ENCODE measurements at places on chromosomes 3 and 15. TPM values are rescaled to one million over a fixed set of nuclear protein-coding genes. Genes with fewer than 3 reads are reported as not detected.

DNA sequence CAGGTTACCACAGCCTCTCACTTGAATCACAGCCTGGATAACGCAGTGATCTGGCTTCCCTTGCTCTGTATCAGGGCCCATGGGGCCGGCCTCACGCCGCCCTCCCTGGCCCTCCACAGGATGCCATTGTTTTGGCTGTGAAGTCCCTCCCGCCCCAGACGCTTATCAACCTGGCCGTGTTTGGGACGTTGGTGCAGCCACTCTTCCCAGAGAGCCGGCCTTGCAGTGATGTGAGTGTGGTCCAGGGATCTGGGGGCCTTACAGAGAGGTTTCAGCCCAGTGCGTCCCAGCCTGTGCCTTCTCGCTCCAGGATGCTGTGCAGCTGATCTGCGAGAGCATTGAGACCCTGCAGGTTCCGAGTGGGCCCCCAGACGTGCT is 6.6 kb downstream of the VWA5B2 start:
- DNase-seq, result peak; percentile 11

GRCh38 chr3:15331072-15331605 is 1.2 kb downstream of the SH3BP5 start:
- no peak for DNase-seq

GRCh38 chr3:82354228-82354627 is 592.8 kb upstream of the GBE1 start:
- no peak for DNase-seq

- DNase-seq, result no peak
These were observed 55.2 kb downstream of the PPM1L start for GRCh38 chr3:160811237-160811548.

DNA sequence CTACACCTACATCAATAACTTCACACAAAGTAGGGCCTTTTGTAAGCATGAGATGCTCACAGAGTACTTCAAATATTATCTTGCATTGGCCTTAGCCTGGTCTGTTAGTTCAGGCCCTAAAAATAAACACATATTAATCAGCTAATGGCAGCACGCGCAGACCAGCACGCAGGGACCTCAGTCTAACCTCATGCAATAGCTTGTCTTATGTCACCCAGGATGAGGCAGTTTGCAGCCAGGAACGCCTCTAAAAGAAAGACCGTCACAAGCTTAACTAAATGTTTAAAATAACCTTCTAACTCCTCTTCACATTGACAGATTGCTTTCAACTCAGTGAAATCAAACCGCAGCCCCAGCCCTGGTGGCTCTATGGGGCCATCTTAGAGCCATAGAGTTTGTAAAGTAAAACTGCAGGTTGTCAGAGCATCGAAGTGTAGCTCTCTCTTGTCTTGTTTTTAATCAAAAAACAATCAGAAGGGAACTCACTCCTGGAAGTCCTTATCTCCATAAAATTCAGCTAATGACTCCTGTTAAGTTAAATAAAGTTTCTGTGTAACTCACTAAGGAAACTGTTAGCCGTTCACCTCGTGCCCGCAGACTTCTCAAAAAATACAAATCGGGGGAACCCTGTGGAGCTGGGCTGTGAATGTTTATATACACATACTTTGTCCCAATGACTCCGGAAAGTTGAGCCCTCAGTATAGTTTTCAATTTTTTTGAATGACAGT is 212.6 kb downstream of the CDIN1 start:
- DNase-seq, result no peak

DNA sequence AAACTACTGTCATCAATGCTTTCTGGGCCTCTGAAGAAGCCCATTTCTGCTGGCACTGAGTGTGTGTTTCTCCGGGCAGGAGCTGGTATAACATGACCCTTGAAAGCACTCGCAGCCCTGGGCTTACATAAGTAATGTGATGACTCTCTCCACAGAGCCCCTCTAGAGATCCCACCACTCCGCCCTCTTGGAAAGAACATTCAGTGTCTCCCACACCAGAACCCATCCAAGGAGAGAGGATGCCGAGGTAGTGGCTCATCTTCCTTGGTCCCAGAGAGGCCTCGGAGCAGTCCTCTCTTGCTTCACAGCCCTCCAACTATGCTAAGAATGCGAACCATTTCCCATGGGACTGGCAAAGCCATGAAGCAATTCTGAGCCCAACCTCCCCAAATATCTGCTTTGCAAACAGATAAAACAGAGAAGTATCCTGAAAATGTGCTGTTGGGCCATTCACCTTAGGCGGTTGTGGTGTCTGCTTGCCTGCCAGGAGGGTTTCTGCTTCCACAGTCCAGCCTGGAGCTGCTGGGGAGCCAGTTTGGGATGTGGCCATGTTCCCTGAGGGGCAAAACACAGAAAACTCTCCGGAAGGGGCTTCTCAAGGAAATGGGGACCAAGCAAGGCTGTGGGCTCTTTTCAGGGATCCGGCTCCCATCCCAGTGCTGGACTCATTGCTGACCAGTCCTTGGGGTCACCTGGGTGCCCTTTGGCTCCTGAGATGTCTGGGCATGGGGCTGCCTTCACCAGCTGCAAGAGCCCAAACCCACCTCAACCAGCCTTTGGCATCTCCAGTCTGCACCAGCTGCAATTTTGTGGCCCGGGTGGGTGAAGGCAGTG is 47.3 kb downstream of the AMOTL2 start:
- no peak for DNase-seq

DNA sequence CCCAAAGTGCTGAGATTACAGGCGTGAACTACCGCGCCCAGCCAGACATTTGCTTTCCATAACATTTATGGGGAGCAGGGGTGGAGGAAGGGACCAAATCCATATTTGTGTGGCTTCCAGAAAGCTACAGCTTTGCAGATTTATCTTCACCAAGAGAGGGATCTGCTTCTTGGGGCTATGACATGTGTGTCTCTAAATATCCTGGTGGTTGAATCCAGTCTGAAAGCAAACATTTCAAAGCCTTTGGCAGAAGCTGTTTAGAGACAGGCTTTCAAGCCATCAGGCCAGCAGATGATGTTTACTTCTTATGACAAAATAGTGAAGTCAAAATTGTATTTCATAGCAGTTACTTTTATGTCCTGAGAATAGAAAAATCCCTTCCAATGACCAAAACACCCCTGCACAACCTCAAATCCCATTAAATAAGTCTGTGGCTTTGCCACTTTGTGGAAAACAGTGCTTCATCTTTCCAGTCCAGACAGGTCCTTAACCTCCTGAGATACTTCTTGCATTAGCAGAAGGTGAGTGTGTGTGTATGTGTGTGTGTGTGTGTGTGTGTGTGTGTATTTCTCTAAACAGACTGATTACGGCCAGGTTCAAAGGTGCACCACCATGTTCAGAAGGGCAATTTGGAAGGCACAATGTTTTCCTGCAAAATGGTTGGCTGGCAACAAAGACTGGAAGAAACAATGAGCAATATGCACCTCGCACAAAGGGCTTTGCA is 191.4 kb upstream of the LRIG1 start:
- DNase-seq, result no peak

GRCh38 chr3:113495035-113495434 is 19.9 kb downstream of the SPICE1 start:
- DNase-seq, result no peak

DNA sequence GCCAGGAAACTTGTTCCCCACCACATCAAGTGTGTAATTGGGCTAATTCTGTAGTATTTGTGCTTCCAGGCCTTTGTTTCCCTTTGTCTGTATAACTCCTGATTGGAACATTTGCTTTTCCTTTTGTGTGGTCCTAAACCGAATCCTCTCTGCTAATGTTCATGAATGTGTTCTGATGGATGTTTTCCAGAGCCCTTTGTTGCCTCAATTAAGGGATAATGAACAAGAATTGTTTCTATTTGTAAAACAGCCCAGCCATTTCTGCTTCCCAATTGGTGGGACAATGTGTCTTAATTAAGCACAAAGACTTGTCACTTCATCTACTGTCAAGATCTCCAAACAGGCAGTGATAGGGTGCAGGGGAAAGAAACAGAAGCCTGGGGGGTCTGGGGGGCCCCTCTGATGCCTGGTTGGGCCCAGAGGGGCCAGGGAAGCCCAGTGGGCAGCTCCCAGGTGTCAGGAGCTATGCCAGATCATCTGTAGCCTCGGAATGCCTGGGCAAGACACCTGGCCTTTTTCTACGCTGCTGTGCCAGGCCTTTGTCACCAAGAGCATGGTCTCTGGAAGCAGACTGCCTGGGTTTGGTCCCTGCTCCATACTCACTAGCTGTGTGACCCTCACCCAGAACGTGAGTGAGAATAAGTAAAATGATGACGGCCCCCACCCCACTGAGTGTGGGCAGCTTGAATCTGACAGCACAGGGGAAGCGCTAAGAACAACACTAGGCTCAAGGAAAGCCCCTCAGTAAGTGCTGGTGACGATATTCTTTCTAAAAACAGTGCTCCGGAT is 116.6 kb upstream of the PRR20G start:
- DNase-seq, result no peak

GRCh38 chr3:70421506-70421905 is 109.1 kb upstream of the MDFIC2 start:
- no peak for DNase-seq

DNA sequence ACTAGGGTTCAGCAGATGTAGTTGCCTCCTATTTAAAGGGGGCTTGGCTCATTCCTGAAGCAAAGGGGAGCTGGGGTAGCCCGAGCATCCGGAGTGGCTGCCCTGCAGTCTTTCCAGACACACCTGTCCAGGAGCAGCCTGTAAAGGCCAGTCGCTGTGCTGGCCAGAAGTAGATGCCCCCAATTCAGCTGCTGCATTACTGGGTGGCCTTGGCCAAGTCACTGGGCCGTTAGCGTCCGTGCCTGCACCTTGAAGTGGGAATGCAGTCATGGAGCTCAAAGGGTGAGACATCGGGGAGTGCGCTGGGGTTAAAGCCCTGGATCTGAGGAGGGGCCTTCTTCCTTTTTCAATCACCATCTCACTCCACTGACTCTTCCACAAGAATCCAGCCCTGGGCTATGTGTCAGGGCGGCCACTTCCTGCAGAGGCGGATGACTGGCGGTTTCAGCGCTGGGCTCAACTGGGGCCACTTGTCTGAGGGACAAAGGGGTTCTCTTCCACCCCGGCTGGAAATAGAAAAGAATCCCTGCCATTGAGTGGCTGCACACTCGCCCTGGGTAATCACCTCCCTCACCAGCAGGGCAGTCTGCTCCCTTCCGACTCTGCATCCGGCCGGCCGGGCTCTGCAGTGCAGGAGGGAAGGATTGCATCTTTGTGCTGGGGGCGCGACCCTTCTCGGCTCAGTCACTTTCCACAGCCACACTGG is 11.8 kb downstream of the ALDH1A3 start:
- no peak for DNase-seq

DNA sequence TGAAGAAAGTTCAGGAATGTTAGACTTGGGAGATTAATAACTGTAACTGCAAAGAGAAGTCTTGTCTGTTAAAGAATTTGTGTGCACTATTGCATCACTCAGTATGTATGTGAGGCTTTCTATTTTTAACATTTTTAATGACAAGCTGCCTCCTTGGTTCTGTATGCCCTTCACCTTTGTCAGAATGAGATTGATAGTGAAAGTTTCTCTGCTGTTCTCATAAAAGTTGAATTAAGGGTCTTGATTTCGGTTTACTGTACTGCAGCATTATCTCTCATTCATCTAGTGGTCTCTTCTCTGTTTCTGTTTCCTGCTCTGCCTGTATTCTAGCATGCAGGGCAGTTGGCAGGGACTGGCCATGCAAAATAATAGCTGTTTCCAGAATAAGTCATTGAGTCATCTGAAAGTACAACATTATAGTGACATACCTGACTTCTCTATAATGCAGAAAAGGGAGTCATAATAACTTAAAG is 454.9 kb downstream of the IL5RA start:
- no peak for DNase-seq

GRCh38 chr3:86381247-86381646 is 609.7 kb downstream of the VGLL3 start:
- DNase-seq, result no peak

DNA sequence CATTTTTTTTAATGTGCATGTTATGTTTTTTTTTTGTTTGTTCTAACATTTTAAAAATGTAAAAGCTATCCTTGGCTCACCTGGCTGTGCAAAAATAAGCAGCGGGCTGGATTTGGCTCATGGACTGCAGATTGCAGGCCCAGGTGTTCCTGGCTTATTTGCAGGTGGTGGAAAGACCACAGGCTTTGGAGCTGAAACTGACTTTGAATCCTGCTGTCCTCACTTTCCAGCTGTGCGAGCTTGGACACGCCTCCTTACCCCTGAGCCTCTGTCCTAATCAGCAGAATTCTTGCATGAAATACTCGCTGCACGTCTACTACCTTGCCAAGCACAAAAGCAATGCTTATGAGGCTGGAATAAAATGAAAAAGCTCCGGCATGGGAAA is 188.7 kb upstream of the TPM1 start:
- DNase-seq, result no peak

- no peak for DNase-seq
These were observed 513.6 kb upstream of the DPH6 start for GRCh38 chr15:36059596-36059995.

DNA sequence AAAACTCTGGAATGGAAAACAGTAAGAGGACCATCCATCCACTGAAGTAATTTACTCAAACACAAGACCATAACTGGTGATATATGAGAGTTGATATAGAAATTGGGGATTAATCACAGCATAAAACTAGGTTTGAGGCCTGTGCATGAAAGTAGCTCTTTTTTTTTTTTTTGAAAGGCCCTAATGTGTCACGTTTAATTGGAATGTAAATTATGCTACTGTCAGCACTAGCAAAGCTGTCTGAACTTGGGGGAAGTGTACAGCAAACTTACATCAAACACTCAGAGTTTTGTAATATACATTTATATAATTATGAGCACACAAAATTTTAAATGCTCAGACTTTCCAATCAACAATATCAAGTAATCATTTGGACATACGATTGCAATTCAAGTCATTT is 154.1 kb downstream of the GREM1 start:
- DNase-seq, result no peak

- no peak for DNase-seq
These were observed 72.1 kb downstream of the LRIG1 start for GRCh38 chr3:66428733-66429132.

DNA sequence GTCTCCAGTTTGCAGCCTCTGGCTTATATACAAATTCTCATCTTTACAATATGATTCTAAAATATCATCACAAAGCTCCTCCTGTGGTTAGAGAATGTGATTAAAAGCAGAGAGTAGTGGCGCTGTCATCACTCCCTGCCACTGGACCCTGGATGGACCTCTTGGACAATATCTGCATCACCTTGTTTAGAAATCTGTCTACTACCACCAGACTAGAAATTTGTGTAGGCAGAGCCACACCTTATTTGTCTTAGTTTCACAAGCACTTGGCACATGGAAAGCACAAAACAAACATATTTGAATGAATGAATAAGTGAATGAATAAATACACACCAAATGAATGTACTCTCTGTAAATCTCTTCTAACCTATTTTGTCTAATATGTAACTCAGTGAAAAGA is 68.1 kb downstream of the IMPG2 start:
- DNase-seq, result no peak

DNA sequence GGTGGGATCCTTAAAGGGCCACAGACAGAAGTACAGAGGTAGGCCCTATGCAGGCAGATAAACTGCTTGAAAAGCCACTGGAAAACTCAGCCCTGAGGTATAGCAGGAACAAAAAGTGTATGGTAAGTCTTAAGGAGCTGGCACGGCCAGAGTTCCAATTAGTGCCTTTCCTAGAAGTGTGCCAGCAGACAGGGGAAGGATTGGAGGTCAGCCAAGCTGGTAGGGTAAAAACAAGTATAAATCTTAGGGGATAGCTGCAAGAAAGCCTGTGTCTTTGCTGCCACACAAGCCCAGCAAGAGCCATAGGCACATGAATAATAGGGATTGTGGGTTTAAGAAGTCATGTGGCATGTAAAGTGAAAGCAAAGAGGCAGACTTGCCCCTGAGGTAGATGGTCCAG is 582.5 kb downstream of the PLOD2 start:
- no peak for DNase-seq

Gene MORC1
- total RNA-seq, result under 0.01 TPM

Gene SERP1
- total RNA-seq, result 67.3 TPM

Gene CCDC39
- total RNA-seq, result 0.82 TPM

Gene GP9
- total RNA-seq, result not detected

Gene CGNL1
- total RNA-seq, result 5.7 TPM

Gene TEX55
- total RNA-seq, result not detected

Gene DMXL2
- 147 TPM for total RNA-seq
